ENCODE measurements at places on chromosomes 2 and 18.

DNA sequence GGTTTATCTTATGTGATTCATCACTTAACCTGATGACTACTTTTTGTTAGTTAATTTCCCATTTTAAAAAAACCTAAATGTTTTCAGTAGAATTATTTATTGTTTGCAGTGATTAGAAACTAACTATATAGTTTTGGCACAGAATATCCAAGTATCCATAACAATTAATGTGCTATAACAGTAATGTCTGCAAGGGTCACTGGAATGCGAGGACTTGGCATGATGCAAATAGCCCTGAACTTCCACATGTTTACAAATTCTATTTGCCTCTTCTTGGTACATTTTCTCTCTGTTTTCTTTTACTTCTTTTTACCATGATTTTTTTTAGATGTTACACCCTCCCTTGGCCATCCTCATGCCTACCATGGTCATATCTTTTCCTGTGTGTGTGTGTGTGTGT lies 49.3 kb upstream of the GALNT3 start:
- no peak for DNase-seq

GRCh38 chr18:77676910-77677309 lies 427.3 kb downstream of the GALR1 start:
- DNase-seq: no peak

- DNase-seq: no peak
Measured at GRCh38 chr2:37781028-37781427, 109.6 kb upstream of the CDC42EP3 start.

DNA sequence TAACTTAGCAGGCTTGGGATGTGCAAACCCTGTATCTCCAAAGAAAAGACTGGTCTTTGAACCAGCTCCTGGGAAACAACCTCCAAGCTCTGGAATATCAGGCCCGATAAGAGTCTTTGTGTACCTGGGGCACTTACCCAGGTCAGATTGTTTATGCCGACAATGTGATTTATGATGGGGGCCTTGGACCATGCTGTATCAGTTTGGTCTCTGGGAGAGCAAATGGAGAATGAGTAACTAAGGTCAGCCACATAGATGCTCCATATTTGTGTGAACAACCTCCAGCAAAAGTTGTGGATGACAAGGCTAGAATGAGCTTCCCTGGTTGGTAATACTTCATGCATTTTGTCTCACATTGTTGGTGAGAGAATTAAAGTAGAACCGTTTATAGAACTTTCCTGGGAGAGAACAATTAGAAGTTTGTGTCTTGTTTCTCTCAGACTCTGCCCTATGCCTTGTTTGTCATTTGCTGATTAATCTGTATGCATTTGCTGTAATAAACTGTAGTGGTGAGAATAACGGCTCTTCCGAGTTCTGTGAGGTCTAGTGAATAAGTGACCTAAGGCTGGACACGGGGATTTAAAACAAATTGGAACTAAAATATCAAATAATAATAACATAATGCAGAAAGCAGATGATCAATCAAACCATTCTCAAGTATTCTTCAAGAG lies 259.1 kb downstream of the XIRP2 start:
- no peak for DNase-seq
